ENCODE measurements at places on chromosomes 4 and X. TPM values are rescaled to one million over a fixed set of nuclear protein-coding genes. Genes with fewer than 3 reads are reported as not detected.
A peak's percentile ranks its signal among the peaks of the same experiment; 100 is the strongest.

GRCh38 chr4:155972098-155972497 lies 18.4 kb upstream of the CTSO start:
- peaks cover 7% of the 10 kb centered on the region for H3K4me1 ChIP-seq
- H3K27ac ChIP-seq: no peak overlapping the region

DNA sequence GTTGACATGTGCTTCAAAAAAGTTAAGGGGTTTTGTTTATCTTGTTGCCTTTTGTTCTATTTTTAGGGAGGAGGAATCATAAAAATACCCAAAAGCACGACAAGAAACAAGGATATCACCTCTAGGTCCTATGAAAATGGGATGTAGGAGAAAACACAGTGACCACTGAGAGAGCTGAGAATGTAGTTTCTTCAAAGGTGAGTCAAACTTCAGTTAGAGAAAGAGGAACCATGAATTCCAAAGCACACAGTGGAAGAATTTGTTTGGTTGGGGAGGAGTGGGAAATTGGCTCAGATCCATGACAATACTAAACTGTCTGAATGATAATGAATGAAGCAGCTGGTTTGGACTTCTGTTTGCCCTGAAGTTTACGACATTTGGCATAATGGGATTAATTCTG lies 19.1 kb upstream of the FRYL start:
- no peaks in the 10 kb centered on the region for H3K36me3 ChIP-seq
- 0 out of 2 replicates have a peak, but pooled peaks cover 2% of the 10 kb centered on the region for H3K4me1 ChIP-seq
- no peak overlapping the region for H3K4me3 ChIP-seq

- H3K4me1 ChIP-seq: no peaks in the 10 kb centered on the region
- H3K36me3 ChIP-seq: no peaks in the 10 kb centered on the region
- no peak for DNase-seq
- H3K4me3 ChIP-seq: no peak overlapping the region
- no peak overlapping the region for H3K27ac ChIP-seq
These were observed 32.4 kb upstream of the RHOH start for GRCh38 chr4:40164459-40164858.

DNA sequence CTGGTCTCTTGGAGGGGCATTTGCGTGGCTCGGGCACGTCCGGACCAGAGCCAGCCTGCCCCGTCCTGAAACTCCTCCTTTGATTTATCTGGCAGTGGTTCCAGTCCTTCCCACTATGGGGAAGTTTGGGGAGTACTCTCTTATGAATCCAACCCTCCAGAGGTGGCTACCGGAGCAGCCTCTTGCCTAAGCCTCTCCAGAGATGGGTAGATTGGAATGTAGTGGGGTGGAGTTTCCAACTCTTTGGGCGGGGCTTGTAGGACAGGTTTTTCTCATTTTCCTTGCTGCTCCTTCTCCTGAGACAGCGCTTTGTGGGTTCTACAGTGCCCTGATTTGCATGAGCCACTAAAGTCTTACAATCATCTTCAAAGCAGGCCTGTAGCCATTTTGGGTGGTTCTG lies 60.1 kb upstream of the XAGE1B start:
- no peaks in the 10 kb centered on the region for H3K4me1 ChIP-seq
- H3K36me3 ChIP-seq: no peaks in the 10 kb centered on the region
- DNase-seq: no peak
- no peak overlapping the region for H3K4me3 ChIP-seq

DNA sequence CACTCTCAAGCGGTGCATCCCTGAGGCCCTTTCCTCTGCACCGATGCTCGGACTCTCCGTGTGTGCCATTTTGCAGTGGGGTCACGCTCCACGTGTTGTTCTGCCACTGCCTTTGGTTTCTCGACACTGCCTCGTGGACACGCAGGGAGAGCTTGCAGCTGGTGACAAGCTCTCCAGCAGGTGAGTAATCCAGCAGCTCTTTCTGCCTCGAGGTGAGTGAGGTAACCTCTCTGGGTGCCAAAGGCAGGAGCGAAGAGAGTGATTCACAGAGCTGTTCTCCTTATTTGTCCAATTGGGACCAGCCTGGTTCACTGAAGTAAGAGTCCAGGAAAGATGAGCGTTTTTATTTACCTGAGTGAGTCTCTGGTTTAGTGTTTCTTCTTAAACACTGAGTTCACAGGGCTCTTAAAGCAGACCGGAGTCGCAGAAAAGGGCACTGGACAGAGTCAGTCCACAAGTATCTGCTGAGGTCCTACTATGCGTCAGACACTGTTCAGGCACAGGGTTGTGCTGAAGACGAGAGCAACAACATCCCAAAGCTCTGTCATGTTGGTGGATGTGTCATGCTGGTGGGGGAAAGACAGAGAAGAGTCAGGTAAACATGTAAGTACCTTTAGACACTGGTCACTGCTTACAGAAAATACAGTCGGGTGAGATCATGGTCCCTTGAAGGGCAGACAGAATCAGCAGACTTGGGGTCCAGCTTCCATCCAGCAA lies 61.8 kb downstream of the FHDC1 start:
- H3K4me1 ChIP-seq: no peaks in the 10 kb centered on the region
- peaks cover 41% of the 10 kb centered on the region for H3K27me3 ChIP-seq
- no peak overlapping the region for H3K4me3 ChIP-seq
- no peak overlapping the region for H3K27ac ChIP-seq
- DNase-seq: peak; percentile 7

DNA sequence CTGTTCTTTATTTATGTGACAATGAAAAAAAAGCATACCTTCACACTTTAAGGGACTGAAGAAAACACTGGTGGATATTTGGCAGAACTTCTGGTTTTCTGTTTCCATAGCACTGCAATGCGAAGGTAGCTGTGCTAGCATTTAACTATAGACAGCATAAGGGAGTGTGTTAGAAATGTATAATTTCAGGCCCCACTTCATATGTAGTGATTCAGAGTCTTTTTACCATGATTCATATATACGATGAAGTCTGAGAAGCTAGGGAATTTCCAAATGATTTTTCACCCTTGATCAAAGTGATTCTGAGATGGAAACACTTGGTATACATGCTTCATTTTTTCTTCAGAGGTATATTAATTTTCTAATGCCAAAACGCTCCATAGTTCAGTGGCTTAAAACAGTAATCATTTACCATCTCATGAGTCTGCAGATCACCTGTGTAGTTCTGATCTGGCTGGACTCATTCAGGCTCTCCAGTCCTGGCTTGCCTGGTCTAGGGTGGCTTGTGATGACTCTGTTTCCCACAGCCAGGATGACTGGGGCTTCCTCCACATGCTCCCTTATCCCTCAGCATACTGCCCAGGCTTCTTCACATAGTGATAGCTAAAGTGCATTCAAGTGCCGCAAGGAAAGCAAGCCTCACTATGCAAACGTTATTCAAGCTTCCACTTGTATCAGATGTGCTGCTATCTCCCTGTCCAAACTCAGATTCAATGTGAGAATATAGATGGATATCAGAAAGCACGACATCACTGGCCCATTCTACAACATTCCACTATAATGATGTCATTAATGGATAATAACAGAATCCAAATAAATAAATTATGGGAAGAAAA lies 790.1 kb downstream of the TECRL start:
- H3K36me3 ChIP-seq: no peaks in the 10 kb centered on the region
- H3K4me3 ChIP-seq: no peak overlapping the region
- H3K27ac ChIP-seq: no peak overlapping the region
- no peaks in the 10 kb centered on the region for H3K27me3 ChIP-seq
- no peaks in the 10 kb centered on the region for H3K4me1 ChIP-seq

DNA sequence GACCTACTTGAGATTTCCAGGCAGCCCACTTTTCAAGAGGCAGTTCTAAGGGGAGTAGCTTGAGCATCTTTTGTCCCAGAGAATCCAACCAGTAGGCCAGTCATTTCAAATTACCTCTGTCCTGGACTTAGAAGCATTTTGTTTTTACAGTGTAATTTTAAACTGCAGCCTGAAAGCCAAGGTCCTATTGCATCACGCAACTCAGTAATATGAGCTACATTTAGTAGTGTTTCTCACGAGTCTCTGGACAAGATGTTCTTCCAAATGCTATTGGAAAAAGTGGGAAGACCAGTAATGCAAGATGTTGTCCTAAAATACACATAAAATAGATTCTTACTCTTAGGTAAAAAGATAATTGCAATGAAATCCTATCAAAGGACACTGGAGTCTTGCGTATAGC lies 182.5 kb upstream of the ARX start:
- no peak for DNase-seq
- no peaks in the 10 kb centered on the region for H3K4me1 ChIP-seq
- H3K27ac ChIP-seq: no peak overlapping the region
- H3K4me3 ChIP-seq: no peak overlapping the region
- H3K27me3 ChIP-seq: no peaks in the 10 kb centered on the region
- no peaks in the 10 kb centered on the region for H3K36me3 ChIP-seq

GRCh38 chrX:76657499-76657898 lies 230.0 kb downstream of the MAGEE1 start:
- no peak overlapping the region for H3K27ac ChIP-seq
- no peak overlapping the region for H3K4me3 ChIP-seq
- no peaks in the 10 kb centered on the region for H3K27me3 ChIP-seq
- no peaks in the 10 kb centered on the region for H3K4me1 ChIP-seq
- no peaks in the 10 kb centered on the region for H3K36me3 ChIP-seq
- no peak for DNase-seq

DNA sequence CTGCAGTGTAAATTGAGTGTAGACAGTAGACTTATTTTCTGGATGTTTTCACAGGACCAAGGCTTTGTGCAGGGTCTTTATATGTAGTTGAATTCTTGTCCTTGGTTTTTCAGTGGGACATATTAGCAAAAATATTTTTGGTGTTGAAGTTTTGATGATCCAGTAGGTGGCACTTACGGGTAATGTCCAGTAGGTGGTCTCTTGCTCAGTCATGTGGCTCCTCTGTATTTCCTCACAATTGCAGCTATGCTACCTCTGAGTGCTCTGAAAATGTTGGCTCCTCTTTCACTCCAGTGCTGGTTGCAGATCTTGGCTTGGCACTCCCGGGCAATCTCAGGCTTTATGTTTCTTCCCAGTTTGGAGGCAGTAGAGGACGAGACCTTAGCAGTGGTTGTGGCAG lies 419.8 kb upstream of the AMOT start:
- H3K27ac ChIP-seq: no peak overlapping the region
- no peaks in the 10 kb centered on the region for H3K36me3 ChIP-seq
- H3K4me1 ChIP-seq: no peaks in the 10 kb centered on the region
- no peak overlapping the region for H3K4me3 ChIP-seq
- H3K27me3 ChIP-seq: no peaks in the 10 kb centered on the region

- no peak overlapping the region for H3K4me3 ChIP-seq
- no peak overlapping the region for H3K27ac ChIP-seq
- no peak for DNase-seq
- no peaks in the 10 kb centered on the region for H3K27me3 ChIP-seq
- H3K36me3 ChIP-seq: no peaks in the 10 kb centered on the region
These were observed 581.6 kb upstream of the DIAPH2 start for GRCh38 chrX:96102997-96103396.

DNA sequence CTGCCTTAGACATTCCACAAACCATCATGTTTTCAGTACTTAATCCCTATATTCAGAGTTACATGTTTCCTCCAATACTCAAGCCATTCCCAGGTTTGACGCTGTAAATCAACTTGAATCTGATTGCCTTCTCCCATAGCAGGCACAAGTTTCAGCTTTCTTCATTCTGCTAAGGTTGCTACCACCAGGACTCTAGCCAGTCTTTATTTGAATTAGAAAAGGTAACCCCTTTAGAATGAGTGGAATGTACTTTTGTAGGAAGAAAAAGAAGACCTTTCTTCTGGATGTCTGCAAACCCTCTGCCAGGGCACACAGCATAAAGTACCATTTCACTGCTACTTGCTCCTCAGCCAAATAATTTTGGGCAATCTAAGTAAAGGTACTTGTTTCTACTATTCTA lies 10.7 kb upstream of the RBMXL3 start:
- H3K36me3 ChIP-seq: 0 out of 2 replicates have a peak, but pooled peaks cover 1% of the 10 kb centered on the region
- DNase-seq: no peak
- H3K4me1 ChIP-seq: no peaks in the 10 kb centered on the region
- peaks cover 3% of the 10 kb centered on the region for H3K27me3 ChIP-seq
- no peak overlapping the region for H3K27ac ChIP-seq

- no peaks in the 10 kb centered on the region for H3K27me3 ChIP-seq
- no peak overlapping the region for H3K4me3 ChIP-seq
- peak overlapping the region; percentile 74 for H3K27ac ChIP-seq
- no peaks in the 10 kb centered on the region for H3K36me3 ChIP-seq
These were observed 574.3 kb upstream of the DIPK2B start for GRCh38 chrX:45774961-45775360.

GRCh38 chr4:164116286-164116685 lies 621.8 kb downstream of the TMA16 start:
- no peaks in the 10 kb centered on the region for H3K36me3 ChIP-seq
- no peaks in the 10 kb centered on the region for H3K27me3 ChIP-seq
- no peaks in the 10 kb centered on the region for H3K4me1 ChIP-seq
- DNase-seq: no peak

DNA sequence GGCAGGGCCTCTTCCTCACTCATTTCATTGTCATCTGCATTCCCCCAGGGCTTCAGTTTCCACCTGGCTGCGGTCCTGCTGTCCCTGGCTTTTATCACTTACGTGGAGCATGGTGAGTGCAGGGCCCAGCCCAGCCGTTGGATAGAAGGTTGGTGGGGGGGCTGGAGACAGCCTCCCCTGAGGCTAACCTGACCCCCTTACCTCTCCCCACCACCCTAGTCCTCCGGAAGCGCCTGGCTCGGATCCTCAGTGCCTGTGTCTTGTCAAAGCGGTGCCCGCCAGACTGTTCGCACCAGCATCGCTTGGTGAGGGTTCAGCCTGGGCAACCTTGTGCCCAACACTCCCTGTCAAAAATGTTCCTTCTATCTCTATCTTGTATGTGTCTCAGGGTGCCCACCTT lies 5.8 kb upstream of the EBP start:
- H3K4me1 ChIP-seq: no peaks in the 10 kb centered on the region
- H3K4me3 ChIP-seq: no peak overlapping the region
- peaks cover 3% of the 10 kb centered on the region for H3K36me3 ChIP-seq
- H3K27me3 ChIP-seq: no peaks in the 10 kb centered on the region

- peak; percentile 0 for DNase-seq
- H3K27ac ChIP-seq: no peak overlapping the region
These were observed 50.5 kb upstream of the NDST3 start for GRCh38 chr4:117983541-117984365.

- no peak for DNase-seq
- no peaks in the 10 kb centered on the region for H3K27me3 ChIP-seq
- H3K4me3 ChIP-seq: no peak overlapping the region
- no peaks in the 10 kb centered on the region for H3K4me1 ChIP-seq
These were observed 3.2 kb upstream of the ASMTL start for GRCh38 chrX:1455948-1456280.

DNA sequence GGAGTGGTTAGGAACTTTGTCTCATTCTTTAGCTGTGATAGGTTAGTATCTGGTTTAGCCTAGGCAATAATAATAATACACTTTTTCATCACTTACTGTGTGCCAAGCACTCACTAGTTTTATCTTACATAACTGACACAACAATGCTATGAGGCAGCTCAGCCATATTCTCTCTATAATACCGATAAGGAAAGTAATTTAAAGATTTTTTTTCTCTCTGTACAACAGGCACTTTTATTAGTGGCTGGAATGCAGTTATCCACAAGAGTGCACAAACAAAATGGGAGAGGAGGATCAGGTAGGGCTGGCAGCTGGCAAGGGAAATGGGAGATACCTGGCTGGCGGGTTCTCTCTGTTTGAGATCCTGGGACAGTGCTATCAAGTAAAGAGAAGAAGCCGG lies 7.6 kb downstream of the RELL1 start:
- H3K4me3 ChIP-seq: no peak overlapping the region
- no peaks in the 10 kb centered on the region for H3K4me1 ChIP-seq
- H3K27me3 ChIP-seq: no peaks in the 10 kb centered on the region
- no peak for DNase-seq
- H3K27ac ChIP-seq: no peak overlapping the region

Gene SLITRK4
- not detected for total RNA-seq

Gene RS1
- not detected for total RNA-seq

Gene SATL1
- total RNA-seq: not detected

Gene CXCL1
- not detected for total RNA-seq

Gene CFAP97
- total RNA-seq: 16.0 TPM

Gene MTMR8
- under 0.01 TPM for total RNA-seq

Gene SMS
- total RNA-seq: 230 TPM

Gene EGFL6
- total RNA-seq: not detected

Gene MUC7
- total RNA-seq: not detected
